ENCODE measurements at places on chromosomes 7 and 10.

GRCh38 chr10:35355971-35356724 lies 19.8 kb downstream of the CCNY start:
- no peak for DNase-seq

DNA sequence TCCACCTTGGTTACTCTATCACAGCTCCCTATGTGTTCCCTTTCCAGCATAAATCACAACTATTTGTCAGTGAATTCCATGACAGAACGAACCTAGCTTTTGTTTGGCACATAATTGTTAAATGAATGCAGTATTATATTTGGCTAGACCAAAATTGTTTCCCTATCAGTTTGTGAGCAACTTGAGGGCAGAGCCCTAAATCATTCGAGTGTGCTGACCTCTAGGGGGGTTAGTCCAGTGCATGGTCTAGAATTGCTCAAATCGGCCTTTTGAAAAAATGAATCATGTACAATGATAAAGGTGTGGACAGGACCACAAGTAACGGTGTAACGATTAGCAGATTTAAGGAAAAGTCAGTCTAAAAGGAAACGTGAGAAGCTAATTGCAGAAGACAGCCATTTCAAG lies 475 bp upstream of the NRBF2 start:
- no peak for DNase-seq

DNA sequence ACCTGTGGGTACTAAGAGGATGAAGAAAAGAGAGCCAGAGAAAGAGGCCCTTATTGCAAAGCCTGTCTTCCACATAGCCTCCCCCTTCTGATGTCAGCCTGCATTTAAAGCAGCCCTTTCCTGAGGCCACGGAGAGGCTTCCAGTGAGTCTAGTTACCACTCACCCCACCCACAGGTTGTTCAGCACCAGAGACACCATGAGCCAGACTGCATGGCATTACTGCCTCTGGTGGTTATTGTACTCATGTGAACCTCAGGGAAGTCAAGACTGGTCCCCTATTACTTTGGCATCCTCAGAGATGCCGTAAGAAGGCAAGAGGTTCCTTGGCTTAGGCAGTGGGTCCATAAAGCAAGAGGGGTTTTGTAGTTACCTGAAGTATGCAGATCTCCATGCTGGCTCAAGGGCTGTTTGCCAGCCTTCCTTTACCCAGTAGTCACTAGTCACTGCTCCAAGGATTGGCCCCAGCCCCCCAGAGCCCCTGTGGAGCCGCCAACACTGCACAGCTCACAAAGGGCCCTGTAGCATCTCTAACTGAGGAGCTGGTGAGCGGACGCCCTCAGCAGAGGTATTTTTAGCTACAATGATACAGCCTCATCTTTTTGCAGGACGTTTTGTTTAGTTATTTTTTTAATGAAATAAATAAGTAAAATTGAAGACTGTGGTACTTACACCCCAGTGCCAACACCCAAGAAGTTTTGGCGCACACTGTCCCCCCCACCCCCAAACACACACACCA lies 20.7 kb downstream of the LRRC4 start:
- DNase-seq: no peak

- DNase-seq: no peak
These were observed 1174.9 kb upstream of the AUTS2 start for GRCh38 chr7:68423356-68423755.

GRCh38 chr10:44390585-44391072 lies 5.7 kb upstream of the CXCL12 start:
- no peak for DNase-seq
